ENCODE measurements at places on chromosomes 3 and 15. TPM values are rescaled to one million over a fixed set of nuclear protein-coding genes. Genes with fewer than 3 reads are reported as not detected.

DNA sequence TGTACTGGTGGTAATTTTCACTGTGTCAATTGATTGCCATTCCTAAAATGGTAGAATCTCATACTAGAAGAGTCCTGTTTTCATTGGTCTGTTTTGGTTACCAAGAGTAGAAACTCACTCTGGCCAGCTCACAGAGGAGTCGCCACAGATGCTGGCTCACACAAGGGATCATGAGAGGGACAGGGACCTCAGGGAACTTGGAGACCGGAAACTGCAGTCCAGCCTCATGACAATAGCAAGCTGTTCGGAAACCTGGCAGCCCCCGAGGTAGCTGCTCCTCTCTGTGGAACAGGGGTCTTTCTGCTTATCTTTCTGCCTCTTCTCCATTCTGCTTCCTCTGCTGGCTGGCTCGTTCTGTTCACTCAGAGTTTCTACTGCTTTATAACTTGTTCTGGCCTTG, 192.9 kb downstream of the PLCL2 start:
- H3K4me3 ChIP-seq, result no peak overlapping the region
- no peak overlapping the region for H3K27ac ChIP-seq
- no peaks in the 10 kb centered on the region for H3K4me1 ChIP-seq
- no peak for DNase-seq
- H3K27me3 ChIP-seq, result no peaks in the 10 kb centered on the region

GRCh38 chr15:70439304-70439877, 324.0 kb downstream of the UACA start:
- H3K4me3 ChIP-seq, result no peak overlapping the region
- H3K4me1 ChIP-seq, result no peaks in the 10 kb centered on the region
- no peaks in the 10 kb centered on the region for H3K36me3 ChIP-seq
- no peak for DNase-seq
- no peak overlapping the region for H3K27ac ChIP-seq

DNA sequence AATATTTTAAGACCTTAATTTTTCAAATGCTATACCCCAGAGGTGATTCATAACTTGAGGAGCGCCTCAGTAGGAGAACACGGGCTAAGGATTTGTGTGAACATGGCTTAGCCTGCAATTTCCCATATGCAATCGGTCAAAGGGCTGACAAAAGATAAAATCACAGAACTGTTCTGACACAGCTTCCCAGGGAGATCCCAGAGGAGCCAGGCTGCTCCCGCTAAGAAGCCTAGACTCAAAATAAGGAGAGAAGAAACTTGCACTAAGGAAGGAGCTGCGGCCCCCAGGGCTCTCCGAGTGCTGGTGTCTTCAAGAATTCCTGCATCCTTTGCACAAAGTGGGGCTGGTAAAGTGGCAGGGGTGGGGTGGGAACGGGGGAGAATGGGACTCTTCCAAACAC, 106.3 kb upstream of the DLG1 start:
- DNase-seq, result no peak
- peaks cover 15% of the 10 kb centered on the region for H3K4me1 ChIP-seq
- H3K27me3 ChIP-seq, result no peaks in the 10 kb centered on the region
- no peak overlapping the region for H3K27ac ChIP-seq

DNA sequence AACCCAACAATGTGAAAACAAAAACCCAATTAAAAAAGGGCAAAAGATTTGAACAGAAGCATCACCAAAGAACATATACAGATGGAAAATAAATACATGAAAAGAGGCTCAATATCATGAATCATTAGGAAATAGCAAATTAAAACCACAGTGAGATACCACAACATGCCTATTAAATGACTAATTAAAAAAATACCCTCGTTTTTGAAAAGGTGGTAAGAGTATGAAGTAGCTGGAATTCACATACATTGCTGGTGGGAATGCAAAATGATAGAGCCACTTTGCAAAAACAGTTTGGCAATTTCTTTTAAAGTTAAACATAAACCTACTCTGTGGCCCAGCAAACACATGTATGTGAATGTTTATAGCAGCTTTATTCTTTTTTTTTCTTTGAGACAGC, 75.8 kb downstream of the B3GNT5 start:
- H3K27ac ChIP-seq, result no peak overlapping the region
- DNase-seq, result no peak
- peaks cover 16% of the 10 kb centered on the region for H3K4me1 ChIP-seq
- no peak overlapping the region for H3K4me3 ChIP-seq
- H3K36me3 ChIP-seq, result peaks cover 2% of the 10 kb centered on the region
- H3K27me3 ChIP-seq, result no peaks in the 10 kb centered on the region

GRCh38 chr15:101433396-101433795, 56.1 kb downstream of the PCSK6 start:
- no peaks in the 10 kb centered on the region for H3K4me1 ChIP-seq
- DNase-seq, result peak; percentile 79
- no peak overlapping the region for H3K4me3 ChIP-seq

- peak overlapping the region; percentile 43 for H3K27ac ChIP-seq
Measured at GRCh38 chr15:56804938-56805337, 71.6 kb upstream of the ZNF280D start.

DNA sequence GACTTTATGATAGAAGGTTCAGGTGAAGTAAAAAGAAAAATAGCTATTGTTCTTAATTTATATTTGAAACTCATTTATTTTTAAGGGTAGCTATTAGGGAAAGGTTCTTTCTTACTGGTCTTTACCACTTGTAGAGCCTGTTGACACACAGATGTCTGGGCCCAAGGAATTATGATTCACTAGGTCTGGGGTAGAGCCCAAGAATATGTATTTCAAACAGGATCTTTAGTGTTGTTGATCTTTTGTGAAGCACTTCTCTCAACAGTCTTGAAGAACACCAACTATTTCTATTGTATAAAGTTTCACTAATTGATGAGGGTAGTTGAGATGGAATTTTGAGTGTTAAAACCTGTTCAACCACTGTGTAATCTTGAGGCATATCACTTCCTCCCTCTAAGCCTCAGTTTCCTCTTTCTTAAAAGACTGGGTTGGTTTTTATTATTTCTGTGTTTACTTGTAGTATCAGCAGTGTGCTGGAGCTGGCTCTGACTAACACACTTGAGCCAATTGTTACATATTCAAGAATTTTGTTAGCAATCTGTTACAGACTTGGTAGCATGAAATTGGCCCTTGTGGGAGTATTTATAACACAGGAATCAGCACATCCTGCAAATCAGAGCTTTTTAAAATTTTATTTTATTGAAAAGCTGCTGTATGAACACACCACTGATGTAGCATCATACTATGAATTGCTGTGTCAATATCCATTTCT, 155.9 kb downstream of the RBMS3 start:
- H3K36me3 ChIP-seq, result peaks cover 22% of the 10 kb centered on the region
- H3K4me1 ChIP-seq, result peaks cover 28% of the 10 kb centered on the region
- no peak overlapping the region for H3K27ac ChIP-seq
- H3K4me3 ChIP-seq, result no peak overlapping the region

GRCh38 chr3:122183893-122184590, 574 bp downstream of the CASR start:
- H3K27ac ChIP-seq, result no peak overlapping the region
- H3K4me3 ChIP-seq, result peak overlapping the region; percentile 16
- H3K36me3 ChIP-seq, result no peaks in the 10 kb centered on the region
- peaks cover 7% of the 10 kb centered on the region for H3K4me1 ChIP-seq
- H3K27me3 ChIP-seq, result peaks cover 44% of the 10 kb centered on the region
- DNase-seq, result no peak

DNA sequence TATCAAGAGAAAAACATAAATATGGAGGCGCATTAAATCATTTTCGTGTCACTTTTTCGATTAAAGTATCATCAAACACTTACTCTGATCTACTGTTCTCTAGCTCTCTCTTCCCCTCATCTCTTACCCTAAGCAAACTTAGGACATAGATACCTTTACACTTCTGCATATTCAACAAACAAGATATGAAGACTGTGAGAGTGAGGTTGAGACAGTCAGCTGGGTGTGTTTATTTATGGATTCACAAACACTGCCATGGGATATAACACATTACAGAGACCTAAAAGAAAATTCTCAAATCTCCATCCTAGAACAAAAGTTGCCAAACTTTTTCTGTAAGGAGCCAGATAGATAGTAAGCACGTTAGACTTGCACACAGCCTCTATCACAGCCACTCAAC, 85.2 kb upstream of the ZNF385D start:
- peaks cover 39% of the 10 kb centered on the region for H3K4me1 ChIP-seq
- DNase-seq, result no peak
- H3K27ac ChIP-seq, result no peak overlapping the region
- H3K27me3 ChIP-seq, result peaks cover 2% of the 10 kb centered on the region
- H3K4me3 ChIP-seq, result no peak overlapping the region

DNA sequence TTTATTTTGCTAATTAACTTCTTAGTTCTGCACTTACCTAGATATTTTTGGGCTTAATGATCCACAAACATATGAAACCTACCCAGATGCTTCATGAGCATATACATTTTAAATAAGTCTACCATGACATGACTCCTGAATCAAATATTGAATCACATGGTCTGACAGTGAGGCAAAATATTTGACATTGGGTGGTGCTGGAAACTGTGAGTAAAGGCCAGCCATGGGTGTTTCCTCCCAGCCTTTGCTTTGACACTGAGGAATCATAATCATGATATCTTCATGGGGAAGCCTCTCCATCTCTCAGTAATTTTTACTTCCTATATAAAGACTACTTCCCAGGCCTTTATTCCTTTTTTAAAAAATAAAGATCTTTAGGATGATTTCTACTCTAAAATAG, 22.8 kb upstream of the SSR3 start:
- DNase-seq, result no peak
- peaks cover 7% of the 10 kb centered on the region for H3K4me1 ChIP-seq
- no peak overlapping the region for H3K27ac ChIP-seq
- no peak overlapping the region for H3K4me3 ChIP-seq
- H3K36me3 ChIP-seq, result no peaks in the 10 kb centered on the region
- no peaks in the 10 kb centered on the region for H3K27me3 ChIP-seq

SKOR1 gene
- 0.42 TPM for total RNA-seq

SMARCC1 gene
- 113 TPM for total RNA-seq

CACNA2D2 gene
- 0.13 TPM for total RNA-seq

TTC23 gene
- 23.1 TPM for total RNA-seq

GRIP2 gene
- 0.18 TPM for total RNA-seq

IL12A gene
- total RNA-seq, result not detected

CHRNA7 gene
- total RNA-seq, result 0.37 TPM

ZNF501 gene
- 4.9 TPM for total RNA-seq

JMJD7 gene
- total RNA-seq, result 9.1 TPM

CNOT10 gene
- total RNA-seq, result 47.7 TPM

Data from osteocyte (in vitro differentiated cells).